CD4-positive, alpha-beta T cell treated with Interleukin-12 subunit alpha and Interleukin-12 subunit beta, for 1 hour (primary cell): ENCODE measurements at places on chromosomes 4 and X.
A peak's percentile ranks its signal among the peaks of the same experiment; 100 is the strongest.

- no peak for DNase-seq
Measured at GRCh38 chrX:2547736-2548135, 47.0 kb upstream of the DHRSX start.

GRCh38 chrX:19541196-19541595 lies 25.9 kb upstream of the MAP3K15 start:
- no peak for DNase-seq

- no peak for DNase-seq
Measured at GRCh38 chrX:40855932-40856515, 120.7 kb upstream of the MED14 start.

DNA sequence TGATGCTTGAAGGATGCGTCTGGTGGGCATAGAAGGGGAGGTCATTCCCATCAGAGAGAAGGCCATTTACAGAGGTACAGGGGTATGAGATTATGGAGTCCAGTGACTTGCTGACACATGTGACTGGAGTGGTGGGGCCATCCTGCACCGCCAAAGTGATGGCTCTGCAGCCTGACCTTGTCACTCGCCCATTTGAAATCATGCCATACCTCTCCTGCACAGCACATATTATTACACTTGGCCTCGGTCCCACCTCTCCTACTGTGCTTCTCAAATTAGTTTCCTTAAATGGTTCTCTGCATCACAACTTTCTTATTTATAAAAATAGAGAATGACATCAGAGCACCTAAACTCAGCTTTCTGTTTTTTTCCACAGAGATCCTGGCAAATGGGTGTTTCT lies 60.7 kb upstream of the HAND2 start:
- DNase-seq: no peak

DNA sequence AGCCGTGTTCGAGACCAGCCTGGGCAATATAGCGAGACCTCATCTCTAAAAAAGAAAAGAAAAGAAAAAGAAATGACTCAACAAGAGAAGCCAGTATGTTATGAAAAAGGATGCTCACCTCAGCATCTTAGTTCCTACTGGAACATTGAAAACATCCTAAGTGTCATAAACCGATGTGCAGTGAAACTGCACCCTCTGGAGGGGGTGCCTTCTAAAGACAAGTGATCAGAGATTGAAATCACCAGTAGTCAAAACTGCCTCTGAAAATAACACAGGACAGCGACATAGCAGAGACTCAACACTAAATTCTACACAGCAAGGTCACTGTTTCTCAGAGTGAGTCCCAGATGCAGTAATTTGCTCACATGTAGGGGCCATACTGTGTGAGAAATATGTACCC lies 28.0 kb upstream of the ATP6AP2 start:
- no peak for DNase-seq

DNA sequence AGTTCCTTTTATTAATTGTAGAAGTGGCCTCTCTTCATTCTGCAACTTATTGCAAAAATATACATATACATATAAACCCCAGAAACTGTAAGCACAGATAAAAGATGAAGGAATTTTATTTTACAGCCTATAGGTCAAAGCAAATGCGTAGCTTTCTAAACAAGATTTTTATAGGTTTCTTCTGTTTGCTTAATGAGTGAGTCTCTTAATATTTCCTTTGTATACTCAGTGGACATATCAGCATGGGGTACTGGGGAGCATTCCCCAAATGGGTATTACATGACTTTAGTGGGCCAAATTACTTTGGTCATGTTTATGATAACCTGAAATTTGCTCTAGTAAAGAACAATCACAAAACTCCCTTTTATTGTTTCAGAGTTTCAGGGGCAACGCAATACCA lies 1698.6 kb upstream of the IGFBP7 start:
- DNase-seq: no peak

DNA sequence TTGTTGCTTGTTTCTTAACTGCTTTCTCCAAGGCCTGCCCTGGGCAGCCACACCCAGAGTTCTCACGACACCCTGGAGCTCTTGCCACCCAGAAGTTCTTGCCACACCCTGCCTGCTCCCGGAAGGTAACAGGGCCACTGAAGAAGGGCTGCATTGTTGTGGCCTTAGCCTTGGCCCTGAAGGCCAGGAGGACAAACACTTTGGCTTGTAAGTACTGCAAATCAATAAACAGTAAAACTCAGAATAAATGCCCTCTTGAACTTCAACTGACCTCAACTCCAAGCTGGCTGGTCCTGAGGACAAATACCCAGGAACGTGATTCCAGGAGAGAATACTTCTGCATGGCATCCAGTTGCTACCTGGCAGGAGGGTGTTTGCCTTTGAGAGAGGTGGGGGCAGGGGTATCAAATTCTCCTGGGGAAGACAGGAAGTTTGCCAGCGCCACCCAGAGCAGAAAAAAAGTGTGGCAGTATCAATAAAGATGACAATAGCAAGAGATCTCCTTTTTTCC lies 54.1 kb downstream of the TLR10 start:
- no peak for DNase-seq

DNA sequence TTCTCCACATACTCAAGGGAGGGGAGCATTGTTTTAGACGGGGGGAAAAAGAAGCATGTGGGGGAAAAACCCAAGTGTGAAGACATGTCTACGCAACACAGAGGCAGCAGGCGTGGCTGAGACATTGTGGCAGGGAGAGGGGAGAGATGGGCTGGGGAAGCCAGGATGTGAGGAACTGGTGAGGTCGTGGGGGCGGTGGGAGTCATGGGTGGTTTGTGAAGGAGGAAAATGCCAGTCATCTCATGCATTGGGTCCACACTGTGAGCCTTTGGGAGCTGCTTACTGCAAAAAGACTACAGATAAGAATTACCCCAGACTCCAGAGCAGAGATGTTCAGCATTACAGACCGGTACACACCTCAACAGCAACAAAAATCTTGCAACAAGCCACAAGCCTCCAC lies 2.1 kb downstream of the JAKMIP1 start:
- peak; percentile 39 for DNase-seq

DNA sequence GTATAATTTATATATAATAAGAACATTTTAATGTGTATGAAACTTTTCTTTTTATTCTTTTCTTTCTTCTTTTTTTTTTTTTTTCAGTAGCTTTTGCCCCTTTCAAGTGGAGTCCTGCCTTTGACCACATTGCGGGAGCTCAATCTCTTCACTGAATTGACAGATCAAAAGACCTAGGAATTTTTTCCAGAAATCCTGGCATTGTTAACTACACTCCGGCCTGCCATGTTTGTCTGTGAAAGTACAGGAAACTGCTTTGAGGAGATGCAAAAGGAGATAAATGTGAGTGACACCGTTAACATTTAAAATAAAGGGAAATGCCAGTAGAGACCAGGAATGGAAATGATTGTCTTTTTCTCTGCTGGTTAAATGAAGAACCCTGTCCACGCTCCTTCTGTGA lies 159.3 kb upstream of the VCX3A start:
- no peak for DNase-seq

DNA sequence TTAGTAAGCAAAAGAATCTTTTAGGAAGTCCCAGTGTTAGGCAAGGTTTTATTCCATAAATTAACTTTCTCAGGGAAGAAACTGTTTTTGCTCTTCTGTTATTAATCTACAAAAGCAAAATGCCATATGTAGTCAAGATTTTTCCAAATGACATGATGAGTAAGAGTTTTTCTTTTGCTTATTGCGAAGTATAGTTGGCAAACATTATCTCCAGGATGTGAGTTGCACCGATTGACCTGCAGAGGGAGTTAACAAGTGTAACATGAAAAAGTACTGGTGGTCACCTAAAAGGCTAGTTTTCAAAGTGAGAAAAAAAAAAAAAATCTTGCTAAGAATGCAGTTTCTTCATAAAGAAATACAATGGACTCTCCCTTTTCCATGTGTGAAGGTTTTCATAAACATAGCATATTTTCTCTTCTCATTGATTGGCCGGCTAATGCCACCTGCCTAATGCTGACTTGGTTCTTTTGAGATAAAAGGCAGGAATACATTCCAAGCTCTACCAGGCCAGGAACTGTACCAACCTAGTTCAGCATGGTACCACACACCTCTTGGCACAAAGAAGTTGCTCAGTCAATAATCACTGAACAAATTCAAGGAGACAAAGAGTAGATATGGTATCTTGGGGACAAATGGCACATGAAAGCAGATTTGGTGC lies 100.2 kb downstream of the LNX1 start:
- no peak for DNase-seq

- DNase-seq: no peak
Measured at GRCh38 chr4:179750374-179750773, 2308.1 kb upstream of the AGA start.

GRCh38 chr4:101315041-101315440 lies 32.3 kb downstream of the PPP3CA start:
- DNase-seq: no peak

DNA sequence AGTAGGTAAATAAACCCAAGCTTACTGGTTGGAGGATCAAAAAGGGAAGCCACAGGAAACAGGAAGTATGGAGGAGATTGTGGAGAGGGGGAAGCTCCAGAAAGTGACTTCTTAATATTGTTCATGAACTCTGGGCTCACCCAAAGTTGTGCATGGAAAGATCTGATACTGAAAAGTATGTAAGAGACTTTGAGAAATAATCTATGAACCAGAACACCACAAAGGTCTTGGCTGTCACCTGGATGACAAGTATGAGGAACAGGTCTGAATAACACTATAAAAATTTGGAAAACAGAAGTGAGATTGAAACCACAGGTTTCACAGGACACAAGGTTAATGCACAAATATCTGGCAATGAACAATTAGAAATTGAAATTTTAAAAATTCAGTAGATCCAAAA lies 567.4 kb downstream of the INPP4B start:
- no peak for DNase-seq

- DNase-seq: no peak
Measured at GRCh38 chr4:169153481-169154087, 117.2 kb downstream of the SH3RF1 start.

DNA sequence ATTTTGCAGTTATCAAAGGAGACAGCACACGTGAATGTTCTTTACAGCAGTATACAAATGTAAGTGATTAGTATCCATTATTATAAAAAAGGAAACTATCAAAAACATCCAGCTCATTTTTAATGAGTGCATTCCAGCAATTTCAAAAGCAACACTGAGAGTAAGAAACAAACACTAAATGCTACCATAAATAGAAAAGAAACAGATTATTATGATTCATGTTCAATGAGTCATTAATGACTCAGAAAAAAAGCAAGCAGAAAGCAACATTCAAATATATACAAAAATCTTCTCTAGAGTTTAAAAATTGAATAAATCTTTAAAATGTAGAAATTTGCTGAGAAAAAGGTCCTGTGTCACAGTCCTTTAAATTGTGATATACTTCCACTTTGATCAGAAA lies 346.5 kb upstream of the FMR1 start:
- no peak for DNase-seq

DNA sequence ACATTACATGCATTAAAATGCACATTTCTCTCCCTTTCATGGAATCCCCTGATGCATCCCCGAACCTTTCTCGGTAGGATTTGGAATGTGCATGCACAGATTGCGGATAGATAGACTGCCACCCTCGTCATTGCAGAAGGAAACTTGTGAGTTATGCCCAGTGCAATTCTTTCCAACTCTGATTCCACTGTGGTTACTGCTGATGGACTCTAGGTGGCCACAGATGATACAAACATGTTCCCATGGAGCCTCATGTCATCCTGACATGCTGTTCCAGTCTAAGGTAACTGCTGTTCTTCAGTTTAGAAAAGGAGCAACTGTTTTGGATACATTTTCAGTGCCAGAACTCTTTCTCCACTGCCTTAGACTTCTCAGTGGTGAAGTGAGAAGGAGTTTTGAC lies 9.1 kb upstream of the VCX3B start:
- no peak for DNase-seq

DNA sequence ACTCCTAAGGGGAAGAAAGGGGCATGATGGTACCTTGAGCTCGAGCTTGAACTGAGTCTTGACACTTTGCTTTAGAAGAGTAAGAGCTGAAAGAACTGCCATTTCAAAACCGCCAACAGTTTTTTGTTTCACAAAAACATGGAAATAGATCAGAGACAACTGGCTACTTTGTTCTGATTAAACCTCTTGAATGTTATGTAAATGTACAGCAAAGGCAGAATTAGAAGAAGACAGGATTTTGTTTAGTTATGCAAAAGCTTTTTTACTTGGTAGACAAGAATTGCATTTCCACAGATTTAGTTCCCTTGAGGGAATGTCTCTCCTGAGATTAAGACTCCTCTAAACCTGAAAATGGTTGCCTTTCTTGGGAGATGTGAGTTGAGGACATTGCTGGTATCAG lies 33.3 kb upstream of the STPG2 start:
- no peak for DNase-seq

DNA sequence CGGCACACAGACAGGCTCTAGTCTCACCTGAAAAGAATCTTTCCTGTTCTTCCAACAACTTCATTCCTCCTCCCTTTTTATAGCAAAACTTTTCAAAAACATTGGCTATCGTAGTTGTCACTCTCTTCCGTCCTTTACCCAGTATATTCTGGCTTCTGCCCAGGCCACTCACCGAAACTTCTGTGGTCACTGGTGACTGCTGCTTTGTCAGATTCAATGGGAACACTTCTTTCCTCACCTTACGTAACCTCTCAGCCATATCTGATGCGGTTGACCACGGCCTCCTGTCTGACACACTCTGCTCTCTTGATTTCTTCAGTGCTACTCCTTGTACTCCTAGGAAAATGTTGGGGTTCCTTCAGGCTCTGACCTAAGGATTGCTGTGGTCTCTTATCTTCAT lies 9.2 kb upstream of the RNF150 start:
- no peak for DNase-seq

DNA sequence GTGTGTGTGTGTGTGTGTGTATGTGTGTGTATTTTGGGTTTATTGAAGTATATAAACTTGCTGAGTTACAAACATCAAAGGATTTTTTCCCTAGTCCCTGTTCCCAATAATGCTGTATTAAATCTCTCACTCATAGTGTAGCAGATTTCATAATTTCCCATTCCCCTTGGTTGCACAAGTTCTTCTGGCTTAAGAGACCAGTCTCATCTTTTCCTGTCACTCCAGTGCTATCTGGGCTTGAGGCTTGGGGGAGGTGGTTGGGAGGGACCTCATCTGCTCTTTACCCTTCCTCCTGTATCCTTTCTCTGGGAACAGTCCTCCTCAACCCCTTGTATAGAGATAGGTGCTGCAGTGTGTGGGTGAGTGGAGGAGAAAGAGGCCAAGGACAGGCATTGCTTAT lies 285.4 kb upstream of the BOD1L1 start:
- DNase-seq: no peak

DNA sequence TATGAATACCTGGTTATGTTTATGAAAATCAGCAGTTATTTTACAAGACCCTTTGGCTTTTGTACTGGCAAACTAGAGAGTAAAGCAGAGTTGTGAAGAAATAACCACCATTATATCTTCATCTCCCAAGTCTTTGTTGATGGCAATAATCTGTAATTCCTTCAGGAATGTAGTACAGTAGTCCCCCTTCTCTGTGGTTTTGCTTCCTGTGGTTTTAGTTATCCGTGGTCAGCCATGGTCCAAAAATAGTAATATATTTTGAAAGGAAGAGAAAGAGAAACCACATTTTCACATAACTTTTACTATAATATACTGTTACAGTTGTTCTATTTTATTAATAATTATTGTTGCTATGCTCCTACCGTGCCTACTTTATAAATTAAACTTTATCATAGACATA lies 27.8 kb downstream of the BANK1 start:
- no peak for DNase-seq
